ENCODE measurements at places on chromosomes 6 and 20. TPM values are rescaled to one million over a fixed set of nuclear protein-coding genes. Genes with fewer than 3 reads are reported as not detected.
A peak's percentile ranks its signal among the peaks of the same experiment; 100 is the strongest.

DNA sequence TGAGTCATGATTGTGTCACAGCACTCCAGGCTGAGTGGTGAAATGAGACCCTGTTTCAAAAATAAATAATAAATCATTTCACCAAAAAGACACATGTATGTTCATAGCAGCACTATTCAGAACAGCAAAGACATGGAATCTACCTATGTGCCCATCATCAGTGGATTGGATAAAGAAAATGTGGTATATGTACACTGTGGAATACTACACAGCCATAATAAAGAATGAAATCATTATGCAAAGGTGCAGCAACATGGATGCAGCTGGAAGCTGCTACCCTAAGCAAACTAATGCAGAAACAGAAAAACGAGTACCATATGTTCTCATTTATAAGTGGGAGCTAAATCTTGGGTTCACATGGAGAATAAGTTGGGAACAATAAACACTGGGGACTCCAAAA is 33.1 kb downstream of the ZNF451 start:
- DNase-seq = no peak
- no peaks in the 10 kb centered on the region for H3K27me3 ChIP-seq
- peaks cover 2% of the 10 kb centered on the region for H3K36me3 ChIP-seq
- peaks cover 10% of the 10 kb centered on the region for H3K4me1 ChIP-seq

GRCh38 chr6:124028117-124028516 is 224.5 kb downstream of the NKAIN2 start:
- no peaks in the 10 kb centered on the region for H3K4me1 ChIP-seq
- H3K27me3 ChIP-seq = no peaks in the 10 kb centered on the region
- no peak overlapping the region for H3K27ac ChIP-seq

- H3K27me3 ChIP-seq = no peaks in the 10 kb centered on the region
- no peak for DNase-seq
- peaks cover 3% of the 10 kb centered on the region for H3K36me3 ChIP-seq
- H3K27ac ChIP-seq = no peak overlapping the region
- no peak overlapping the region for H3K4me3 ChIP-seq
- peaks cover 5% of the 10 kb centered on the region for H3K4me1 ChIP-seq
Observed at GRCh38 chr6:343960-344815, 47.4 kb upstream of the IRF4 start.

DNA sequence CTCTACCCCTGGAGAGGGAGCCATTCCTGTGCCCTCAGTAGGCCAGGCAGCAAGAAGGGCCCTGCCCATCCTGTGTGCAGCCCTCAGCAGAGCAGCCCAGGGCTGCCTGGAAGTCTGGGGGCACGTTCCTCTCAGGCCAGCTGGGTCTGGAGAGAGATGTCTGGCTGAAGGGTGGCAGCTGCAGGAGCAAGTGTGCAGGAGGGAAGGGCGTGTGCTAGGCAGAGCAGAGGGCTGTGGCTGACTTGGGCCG is 62.7 kb downstream of the NOL4L start:
- H3K4me3 ChIP-seq = peak overlapping the region; percentile 28
- peaks cover 8% of the 10 kb centered on the region for H3K36me3 ChIP-seq
- peaks cover 44% of the 10 kb centered on the region for H3K4me1 ChIP-seq
- H3K27ac ChIP-seq = peak overlapping the region; percentile 86

GRCh38 chr20:4152696-4153235 is 137.4 kb upstream of the RNF24 start:
- H3K4me1 ChIP-seq = peaks cover 16% of the 10 kb centered on the region
- no peak overlapping the region for H3K27ac ChIP-seq
- no peak overlapping the region for H3K4me3 ChIP-seq
- H3K36me3 ChIP-seq = peaks cover 9% of the 10 kb centered on the region

GRCh38 chr20:60116128-60116909 is 158.1 kb downstream of the CDH26 start:
- DNase-seq = no peak
- no peak overlapping the region for H3K4me3 ChIP-seq
- H3K36me3 ChIP-seq = no peaks in the 10 kb centered on the region
- H3K4me1 ChIP-seq = no peaks in the 10 kb centered on the region
- H3K27me3 ChIP-seq = peaks cover 35% of the 10 kb centered on the region

GRCh38 chr6:119326291-119327005 is 23.1 kb downstream of the MAN1A1 start:
- peaks cover 10% of the 10 kb centered on the region for H3K36me3 ChIP-seq
- H3K4me1 ChIP-seq = peaks cover 34% of the 10 kb centered on the region
- DNase-seq = no peak
- no peaks in the 10 kb centered on the region for H3K27me3 ChIP-seq

DNA sequence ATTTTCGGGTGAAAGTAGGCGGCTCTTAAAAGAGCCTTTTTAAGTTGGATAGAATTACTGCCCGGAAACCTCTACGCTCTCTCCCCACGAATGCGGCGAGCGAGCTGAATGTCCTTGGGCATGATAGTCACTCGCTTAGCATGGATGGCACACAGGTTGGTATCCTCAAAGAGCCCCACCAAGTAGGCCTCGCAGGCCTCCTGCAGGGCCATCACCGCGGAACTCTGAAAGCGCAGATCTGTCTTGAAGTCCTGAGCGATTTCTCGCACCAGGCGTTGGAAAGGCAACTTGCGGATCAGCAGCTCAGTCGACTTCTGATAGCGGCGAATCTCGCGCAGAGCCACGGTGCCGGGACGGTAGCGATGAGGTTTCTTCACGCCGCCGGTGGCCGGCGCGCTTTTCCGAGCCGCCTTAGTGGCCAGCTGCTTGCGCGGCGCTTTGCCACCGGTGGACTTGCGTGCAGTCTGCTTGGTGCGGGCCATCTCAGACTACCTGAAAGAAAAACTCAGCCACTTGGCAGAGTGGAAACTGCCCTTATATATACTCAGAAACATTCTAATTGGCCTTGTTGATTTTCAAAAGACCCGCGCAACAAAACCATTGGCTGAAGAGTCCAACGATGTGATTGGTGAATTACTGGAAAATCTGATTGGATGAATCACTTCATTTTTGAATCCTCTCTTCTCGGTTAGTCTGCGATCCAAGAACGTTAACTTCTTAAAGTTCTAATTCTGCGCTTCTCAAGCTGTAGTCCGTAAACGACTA is 93.9 kb upstream of the BTN3A2 start:
- peaks cover 14% of the 10 kb centered on the region for H3K4me1 ChIP-seq
- no peaks in the 10 kb centered on the region for H3K36me3 ChIP-seq
- no peaks in the 10 kb centered on the region for H3K27me3 ChIP-seq

- peaks cover 56% of the 10 kb centered on the region for H3K4me1 ChIP-seq
- H3K36me3 ChIP-seq = peaks cover 7% of the 10 kb centered on the region
- peaks cover 5% of the 10 kb centered on the region for H3K27me3 ChIP-seq
- H3K4me3 ChIP-seq = peak overlapping the region; percentile 75
Observed at GRCh38 chr6:106094964-106095335, 8.8 kb downstream of the PRDM1 start.

GRCh38 chr20:49697071-49697470 is 16.6 kb downstream of the B4GALT5 start:
- H3K4me3 ChIP-seq = no peak overlapping the region
- no peaks in the 10 kb centered on the region for H3K36me3 ChIP-seq
- H3K4me1 ChIP-seq = peaks cover 41% of the 10 kb centered on the region
- no peaks in the 10 kb centered on the region for H3K27me3 ChIP-seq

DNA sequence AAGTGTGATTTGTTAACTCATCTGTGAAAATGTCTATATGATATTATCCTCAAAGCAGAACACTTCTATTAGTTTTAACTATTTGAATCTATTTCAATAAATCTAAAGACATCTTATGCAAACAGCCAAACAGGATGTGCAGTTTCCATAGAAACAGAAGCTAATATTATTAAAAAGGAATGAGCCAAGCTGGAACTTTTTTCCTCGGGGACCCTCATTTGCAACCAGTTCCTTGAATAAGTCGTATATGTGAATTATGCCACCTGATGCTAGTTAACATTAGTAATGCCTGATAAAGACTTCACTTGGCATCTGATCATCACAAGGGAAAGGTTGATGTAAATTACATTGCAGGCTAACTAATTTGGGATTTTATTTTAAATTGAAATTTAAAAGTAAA is 216.9 kb upstream of the SMLR1 start:
- H3K27ac ChIP-seq = no peak overlapping the region
- no peaks in the 10 kb centered on the region for H3K27me3 ChIP-seq
- H3K4me3 ChIP-seq = no peak overlapping the region
- no peaks in the 10 kb centered on the region for H3K36me3 ChIP-seq
- no peak for DNase-seq

DNA sequence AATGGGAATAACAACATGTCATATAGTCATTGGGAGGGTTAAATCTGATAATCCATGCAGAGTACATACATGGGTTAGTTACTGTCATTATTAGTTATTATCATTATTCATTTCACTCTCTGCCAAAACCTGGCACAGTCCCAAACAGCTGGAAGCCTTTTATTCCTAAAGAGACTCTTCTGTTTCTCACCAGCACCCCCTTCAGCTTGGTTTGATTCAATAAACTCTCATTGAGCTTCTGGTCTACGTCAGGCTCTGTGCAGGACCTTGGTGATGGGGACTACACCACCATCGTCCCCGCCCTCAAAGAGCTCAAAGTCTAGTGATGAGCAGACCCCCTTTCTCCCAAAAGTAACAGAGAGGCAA is 2.3 kb downstream of the KCNK15 start:
- DNase-seq = no peak
- H3K36me3 ChIP-seq = peaks cover 2% of the 10 kb centered on the region
- H3K4me1 ChIP-seq = peaks cover 16% of the 10 kb centered on the region
- no peak overlapping the region for H3K4me3 ChIP-seq

- peaks cover 10% of the 10 kb centered on the region for H3K27me3 ChIP-seq
- H3K36me3 ChIP-seq = no peaks in the 10 kb centered on the region
- no peak overlapping the region for H3K27ac ChIP-seq
- H3K4me1 ChIP-seq = no peaks in the 10 kb centered on the region
- no peak for DNase-seq
Observed at GRCh38 chr20:61099806-61100205, 152.3 kb upstream of the CDH4 start.

DNA sequence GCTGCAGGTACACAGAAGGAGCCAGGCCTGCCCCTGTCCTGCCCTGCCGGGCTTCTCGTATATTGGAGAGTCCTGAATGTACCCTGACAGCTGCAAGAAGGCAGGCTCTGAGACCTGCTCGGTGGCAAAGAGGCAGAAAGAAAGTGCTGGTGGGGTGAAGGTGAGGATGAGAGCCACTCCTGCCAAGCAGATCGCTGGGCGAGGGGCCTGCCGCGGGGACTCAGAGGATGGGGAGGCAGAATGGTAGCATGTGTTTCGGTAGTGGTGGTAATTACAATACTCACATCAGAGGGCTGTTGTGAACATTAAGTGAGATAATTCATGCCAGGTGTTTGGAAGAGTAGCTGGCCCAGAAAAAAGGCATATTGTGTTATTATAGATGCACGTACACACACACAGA is 56.6 kb upstream of the SLC22A23 start:
- DNase-seq = no peak
- peaks cover 46% of the 10 kb centered on the region for H3K27me3 ChIP-seq
- H3K27ac ChIP-seq = no peak overlapping the region
- H3K4me3 ChIP-seq = no peak overlapping the region

- peak; percentile 50 for DNase-seq
- no peaks in the 10 kb centered on the region for H3K36me3 ChIP-seq
- peaks cover 4% of the 10 kb centered on the region for H3K4me1 ChIP-seq
- no peak overlapping the region for H3K4me3 ChIP-seq
Observed at GRCh38 chr6:25490018-25490801, 161.8 kb upstream of the SCGN start.

- H3K4me1 ChIP-seq = peaks cover 3% of the 10 kb centered on the region
- H3K36me3 ChIP-seq = peaks cover 13% of the 10 kb centered on the region
- peak overlapping the region; percentile 59 for H3K4me3 ChIP-seq
- no peak for DNase-seq
- peaks cover 59% of the 10 kb centered on the region for H3K27me3 ChIP-seq
Observed at GRCh38 chr6:44277763-44278162, 7.5 kb downstream of the TMEM151B start.

- H3K36me3 ChIP-seq = no peaks in the 10 kb centered on the region
- peaks cover 5% of the 10 kb centered on the region for H3K4me1 ChIP-seq
- peaks cover 1% of the 10 kb centered on the region for H3K27me3 ChIP-seq
- no peak for DNase-seq
Observed at GRCh38 chr6:53583451-53583850, 38.5 kb upstream of the GCLC start.

DNA sequence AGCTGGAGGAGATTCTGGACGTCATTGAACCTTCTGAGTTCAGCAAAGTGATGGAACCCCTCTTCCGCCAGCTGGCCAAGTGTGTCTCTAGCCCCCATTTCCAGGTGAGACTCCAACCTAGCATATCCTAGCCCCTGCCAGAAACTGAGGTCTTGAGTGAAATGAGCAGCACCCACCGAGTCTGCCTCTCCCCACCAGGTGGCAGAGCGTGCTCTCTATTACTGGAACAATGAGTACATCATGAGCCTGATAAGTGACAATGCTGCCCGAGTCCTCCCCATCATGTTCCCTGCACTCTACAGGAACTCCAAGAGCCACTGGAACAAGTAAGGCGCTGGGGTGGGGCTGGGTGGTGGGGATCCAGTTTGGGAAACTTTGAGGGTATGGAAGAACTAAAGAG is 4.6 kb downstream of the MEA1 start:
- H3K4me3 ChIP-seq = no peak overlapping the region
- peak overlapping the region; percentile 63 for H3K27ac ChIP-seq
- H3K27me3 ChIP-seq = no peaks in the 10 kb centered on the region
- H3K36me3 ChIP-seq = peaks cover 8% of the 10 kb centered on the region
- peaks cover 23% of the 10 kb centered on the region for H3K4me1 ChIP-seq

GRCh38 chr6:12403201-12403826 is 113.2 kb downstream of the EDN1 start:
- H3K4me1 ChIP-seq = no peaks in the 10 kb centered on the region
- no peak for DNase-seq

GRCh38 chr20:49276961-49277785 is 684 bp downstream of the ZNFX1 start:
- peak overlapping the region; percentile 99 for H3K4me3 ChIP-seq
- peaks cover 40% of the 10 kb centered on the region for H3K4me1 ChIP-seq
- H3K27me3 ChIP-seq = no peaks in the 10 kb centered on the region

GRCh38 chr6:25175196-25175595 is 104.0 kb upstream of the CARMIL1 start:
- no peak for DNase-seq
- H3K4me3 ChIP-seq = no peak overlapping the region
- H3K4me1 ChIP-seq = no peaks in the 10 kb centered on the region

GRCh38 chr6:127447780-127448179 is 11.4 kb downstream of the KIAA0408 start:
- peaks cover 13% of the 10 kb centered on the region for H3K36me3 ChIP-seq
- no peak overlapping the region for H3K27ac ChIP-seq
- no peaks in the 10 kb centered on the region for H3K27me3 ChIP-seq
- H3K4me1 ChIP-seq = peaks cover 2% of the 10 kb centered on the region
- H3K4me3 ChIP-seq = no peak overlapping the region
- no peak for DNase-seq

Gene PHF10
- 67.1 TPM for total RNA-seq

Gene AVP
- not detected for total RNA-seq

Gene MUC21
- total RNA-seq = not detected

Gene CST4
- not detected for total RNA-seq

Gene TXLNB
- 0.52 TPM for total RNA-seq

Gene ETV7
- total RNA-seq = 2.6 TPM

Gene PROKR2
- not detected for total RNA-seq

Gene WFDC10B
- not detected for total RNA-seq

Gene MYB
- total RNA-seq = 3.7 TPM

Gene ATP6V1G2
- 1.4 TPM for total RNA-seq

Gene ZBTB46
- 0.21 TPM for total RNA-seq

Gene C20orf202
- total RNA-seq = 0.22 TPM

Gene BEND3
- 1.7 TPM for total RNA-seq

Measured in T-helper 17 cell (primary cell).